NCI-H2029 (cell line): ENCODE measurements at places on chromosomes 5 and 9.

DNA sequence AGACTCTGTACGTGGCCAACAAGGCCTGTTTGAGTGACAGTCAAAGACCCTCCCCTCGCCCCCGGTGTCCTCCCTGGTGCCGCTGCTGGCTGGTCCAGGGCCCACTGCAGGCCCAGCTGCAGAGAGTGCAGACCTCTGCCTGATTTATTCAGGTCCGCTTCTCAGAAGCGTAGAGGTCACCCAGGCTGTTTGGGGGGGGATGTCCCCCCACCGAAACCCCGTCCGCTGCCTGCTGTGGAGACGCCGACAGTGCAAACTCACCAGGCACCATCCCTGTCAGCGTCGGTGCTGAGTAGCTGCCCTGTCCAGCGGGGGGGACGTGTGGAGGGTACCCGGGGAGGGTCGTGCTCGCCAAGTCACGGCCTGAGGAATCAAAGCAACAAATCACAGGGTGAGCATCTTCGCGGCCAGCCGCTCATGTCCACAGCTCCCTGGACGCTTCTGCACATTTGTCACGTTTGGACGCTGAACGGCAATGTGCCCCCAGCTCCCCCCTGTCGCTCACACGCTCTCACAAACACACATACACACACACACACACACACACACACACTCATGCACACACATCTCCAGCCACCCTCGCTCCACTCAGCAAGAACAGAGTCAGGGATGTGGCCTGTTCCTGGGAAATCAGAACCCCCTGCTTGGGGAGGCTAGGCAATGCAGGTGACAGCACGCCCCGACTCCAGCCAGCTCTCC is 152.2 kb downstream of the PAX5 start:
- no peak for DNase-seq

DNA sequence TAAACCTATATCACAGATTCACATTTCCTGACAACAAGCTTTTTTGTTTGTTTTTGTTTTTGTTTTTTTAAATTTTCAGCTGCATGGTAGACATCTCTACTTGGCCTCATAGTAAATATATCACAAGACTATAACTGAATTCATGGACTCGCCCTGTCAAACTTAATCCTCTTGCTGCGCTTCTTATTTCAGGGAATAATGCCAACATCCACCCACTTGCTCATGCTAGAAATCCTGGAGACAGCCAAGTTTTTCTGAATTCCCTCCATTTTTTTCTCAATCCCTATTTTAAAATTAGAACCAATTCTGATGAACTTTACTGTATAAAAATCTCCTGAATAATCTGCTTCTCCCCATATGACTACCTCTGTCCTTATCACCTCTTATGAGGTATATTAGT is 283.6 kb upstream of the RPS23 start:
- DNase-seq: no peak

GRCh38 chr5:76720988-76721569 is 5.2 kb downstream of the F2R start:
- DNase-seq: no peak

DNA sequence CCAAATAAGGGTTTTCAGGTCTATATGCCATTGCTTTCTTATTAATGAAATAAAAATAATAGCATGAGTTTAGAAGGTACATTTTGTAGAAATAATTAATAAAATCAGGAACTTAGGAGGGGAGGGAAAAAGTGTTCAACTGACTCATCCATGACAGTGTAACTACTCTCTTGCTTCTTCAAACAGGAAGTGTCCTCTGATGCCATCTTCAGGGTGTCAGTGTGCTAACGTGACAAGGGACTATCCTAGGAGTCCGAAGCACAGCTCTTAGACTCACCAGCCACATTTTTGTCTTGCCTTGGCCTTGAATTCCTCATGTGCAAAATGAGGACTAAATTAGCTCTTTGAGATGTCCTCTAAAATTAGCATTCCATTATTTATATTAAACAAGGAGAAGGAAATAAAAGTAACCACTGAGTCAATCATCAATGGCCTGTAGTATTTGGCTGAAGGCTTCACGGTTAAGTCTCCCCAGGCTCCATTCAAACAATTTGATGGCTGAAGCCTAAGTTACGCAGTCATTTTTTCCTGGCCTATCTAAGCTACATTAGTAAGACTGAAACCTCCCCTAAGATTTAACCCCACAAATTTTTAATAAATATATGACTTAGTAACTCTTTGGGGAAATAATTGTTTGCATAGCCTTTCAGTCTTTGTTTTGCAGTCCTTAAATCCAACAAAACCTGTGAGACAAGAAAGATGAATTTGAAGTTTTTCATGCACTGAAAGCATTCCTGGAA is 151.1 kb downstream of the ARL15 start:
- no peak for DNase-seq

GRCh38 chr9:129549139-129549538 is 71.8 kb downstream of the C9orf50 start:
- DNase-seq: no peak

- no peak for DNase-seq
These were observed 386.7 kb downstream of the NTRK2 start for GRCh38 chr9:85056203-85056572.

GRCh38 chr9:83280790-83281189 is 217.8 kb upstream of the RASEF start:
- peak; percentile 20 for DNase-seq

DNA sequence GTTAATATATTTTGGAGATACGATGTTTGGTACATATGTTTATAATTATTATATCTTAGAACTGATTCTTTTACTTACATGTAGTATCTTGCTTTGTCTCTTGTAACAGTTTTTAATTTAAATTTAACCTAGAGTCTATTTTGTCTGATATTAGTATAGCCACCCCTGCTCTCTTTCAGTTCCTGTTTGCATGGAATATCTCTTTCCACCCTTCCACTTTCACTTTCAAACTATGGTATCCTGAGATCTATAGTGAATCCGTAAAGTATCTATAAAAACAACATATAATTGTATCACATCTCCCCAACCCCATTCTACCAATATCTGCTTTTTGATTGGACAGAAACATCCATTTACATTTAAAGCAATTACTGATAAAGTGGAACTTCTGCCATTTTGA is 7.2 kb downstream of the IRGM start:
- DNase-seq: no peak

DNA sequence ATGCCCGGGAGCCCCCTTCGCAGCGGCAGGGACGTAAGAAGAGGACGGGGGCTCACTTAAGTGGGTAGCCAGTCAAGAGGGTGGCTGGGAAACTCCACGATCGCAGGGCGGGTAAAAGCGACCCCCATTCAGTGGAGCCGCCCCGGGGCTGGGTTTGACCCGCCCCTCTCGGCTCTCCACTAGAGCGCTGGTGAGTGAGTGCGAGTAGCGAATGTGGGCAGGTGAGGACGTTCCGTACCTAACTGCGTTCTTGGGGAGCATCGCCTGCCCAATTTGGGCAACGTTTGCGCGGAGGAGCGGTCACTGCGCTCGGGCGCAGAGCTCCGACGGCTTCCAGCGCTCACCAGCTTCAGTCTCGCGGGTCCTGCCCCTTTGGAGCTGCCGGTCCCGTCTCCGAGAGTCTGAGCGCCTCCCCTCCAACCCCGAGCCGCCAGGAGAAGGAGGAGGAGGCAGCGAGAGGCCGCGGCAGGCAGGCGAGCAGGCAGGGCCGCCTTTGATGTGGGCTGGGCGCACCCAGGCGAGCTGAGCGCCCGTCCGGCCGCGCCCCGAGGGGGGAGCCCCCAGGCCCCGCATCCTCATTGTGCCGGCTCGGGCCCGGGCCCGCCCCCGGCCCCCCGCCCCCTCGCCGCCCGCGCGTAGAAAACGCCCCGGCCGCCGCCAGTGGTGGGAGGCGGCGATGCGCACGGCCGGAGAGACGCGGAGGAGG is at the start of gene FGF18:
FGF18 (plus strand) TSS at position 666 of the 706 bp plus-strand sequence. CDS start 553 bp downstream, outside the sequence.
- DNase-seq: peak; percentile 15

DNA sequence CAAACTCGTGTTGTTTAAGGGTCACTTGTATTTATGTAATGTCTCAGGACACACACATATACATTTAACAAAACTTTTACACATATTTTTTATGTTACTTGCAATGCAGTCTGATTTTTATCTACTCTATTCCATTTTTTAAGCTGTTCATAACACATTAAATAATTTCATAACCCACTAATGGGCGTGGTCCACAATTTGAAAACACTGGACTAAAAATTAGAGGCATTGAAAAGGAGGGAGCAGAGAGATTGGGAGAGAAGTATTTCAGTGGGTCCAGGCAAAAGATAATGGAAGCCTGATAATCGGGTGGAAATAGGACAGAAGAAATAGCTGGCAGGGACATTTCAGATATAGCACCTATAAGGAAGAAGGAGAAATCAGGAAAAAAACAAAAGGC is 597.3 kb upstream of the CLINT1 start:
- DNase-seq: no peak

GRCh38 chr5:150305095-150305494 is 2.4 kb upstream of the ARSI start:
- no peak for DNase-seq

GRCh38 chr5:14247054-14247386 is 103.9 kb downstream of the TRIO start:
- DNase-seq: no peak

GRCh38 chr9:89412541-89412940 is 85.4 kb downstream of the SEMA4D start:
- no peak for DNase-seq

DNA sequence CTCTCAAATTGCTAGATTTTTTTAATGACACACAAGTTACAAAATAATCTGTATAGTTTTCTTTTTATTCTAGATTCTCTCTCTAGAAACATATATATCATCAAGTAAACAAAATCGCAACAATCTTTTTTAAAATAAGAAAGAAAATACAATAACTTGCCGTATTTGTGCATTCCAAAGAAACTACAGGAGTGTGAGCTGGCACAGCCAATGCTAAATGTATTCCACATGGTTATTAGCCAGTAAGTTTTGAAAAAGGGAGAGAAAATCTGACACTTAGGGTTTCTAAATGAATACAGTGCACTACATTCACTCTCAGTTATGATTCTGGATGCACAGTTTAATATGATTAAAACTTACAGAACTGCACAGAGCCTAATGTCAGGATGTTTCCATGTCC is 117.9 kb downstream of the BNC2 start:
- no peak for DNase-seq

GRCh38 chr5:115246361-115246991 is 16.2 kb downstream of the PGGT1B start:
- peak; percentile 59 for DNase-seq

GRCh38 chr5:149019679-149020078 is 43.2 kb downstream of the SH3TC2 start:
- DNase-seq: no peak

DNA sequence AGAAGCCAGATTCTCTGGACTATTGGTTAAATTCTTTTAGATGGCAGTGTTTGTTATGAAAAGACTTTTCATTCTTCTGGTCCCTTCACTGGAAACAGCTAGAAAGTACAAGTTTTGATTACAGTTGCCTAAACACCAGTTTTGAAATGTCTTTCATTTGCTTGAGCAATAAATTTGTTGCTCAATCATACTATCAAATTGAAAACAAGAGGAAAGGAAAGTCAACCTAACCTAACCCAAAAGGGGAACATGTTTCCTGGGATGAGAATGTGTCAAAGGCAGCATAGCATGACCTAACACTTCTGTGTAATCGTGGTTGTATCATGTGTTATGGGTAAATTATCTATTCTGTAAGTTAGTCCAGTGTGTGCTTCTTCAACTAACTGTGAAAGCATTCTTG is 213.2 kb downstream of the TMC1 start:
- DNase-seq: no peak

DNA sequence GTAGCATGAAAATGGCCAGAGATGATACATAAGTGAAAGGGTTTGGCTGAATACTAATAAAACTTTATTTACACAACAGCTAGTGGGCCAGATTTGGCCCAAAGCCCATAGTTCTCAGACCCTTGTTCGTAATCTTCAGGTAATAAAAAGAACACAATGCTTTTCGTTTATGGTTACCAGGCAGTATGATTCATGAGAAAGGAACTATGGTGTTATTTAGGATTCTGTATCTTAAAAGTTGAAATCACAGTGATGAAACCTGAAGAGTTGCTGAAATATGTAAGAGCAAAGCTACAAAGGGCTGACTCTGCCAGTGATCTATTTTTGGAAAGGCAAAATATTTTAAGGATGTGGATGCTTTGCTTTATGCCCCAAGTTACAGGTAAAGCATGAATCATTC is 192.7 kb downstream of the SMC2 start:
- no peak for DNase-seq

- DNase-seq: peak; percentile 68
These were observed 163.6 kb downstream of the SREK1 start for GRCh38 chr5:66307647-66308241.

DNA sequence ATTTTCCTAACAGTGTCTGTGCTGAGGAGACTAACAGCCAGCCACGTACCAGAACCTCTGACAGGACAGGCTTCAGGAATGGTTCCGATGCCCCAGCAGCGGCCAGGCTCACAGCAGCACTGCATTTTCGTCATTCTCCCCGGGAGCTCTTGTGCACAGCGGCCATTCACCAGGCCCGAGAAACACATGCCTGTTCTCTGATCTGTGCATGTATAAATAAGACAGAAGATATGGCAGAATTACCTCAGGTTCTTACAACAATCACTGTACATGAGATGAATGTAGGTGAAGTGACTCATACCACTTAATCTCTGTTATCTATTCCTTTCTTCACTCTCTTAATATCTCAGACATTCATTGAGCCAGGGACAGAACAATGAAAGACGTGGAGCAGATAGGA is 143.0 kb downstream of the FBN2 start:
- no peak for DNase-seq

GRCh38 chr9:129133082-129133481 is 21.9 kb downstream of the PTPA start:
- no peak for DNase-seq

- no peak for DNase-seq
These were observed 140.3 kb upstream of the IRX2 start for GRCh38 chr5:2891781-2892180.

GRCh38 chr5:75051217-75051751 is 1.1 kb downstream of the GCNT4 start:
- no peak for DNase-seq

GRCh38 chr9:12439267-12439666 is 253.9 kb upstream of the TYRP1 start:
- DNase-seq: no peak

- no peak for DNase-seq
These were observed 402.3 kb upstream of the SMARCA2 start for GRCh38 chr9:1612886-1613285.

DNA sequence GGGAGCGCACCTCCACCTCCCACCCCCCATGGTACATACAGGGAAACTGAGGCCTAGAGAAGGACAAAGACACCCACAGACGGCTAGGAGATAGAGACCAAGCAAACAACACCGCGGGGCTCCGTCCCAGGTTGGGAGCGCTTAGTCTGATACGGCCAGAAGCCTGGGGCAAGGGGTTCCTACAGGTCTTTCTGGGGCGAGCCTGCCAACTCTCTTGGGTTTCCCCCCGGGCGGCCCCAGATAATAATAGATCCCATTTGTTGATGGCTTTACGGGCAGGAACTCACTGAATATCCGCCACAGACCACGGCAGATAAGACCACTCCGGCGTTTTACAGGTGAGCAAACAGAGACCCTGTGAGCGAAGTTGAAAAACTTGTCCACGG is 5.0 kb upstream of the EBF1 start:
- no peak for DNase-seq

DNA sequence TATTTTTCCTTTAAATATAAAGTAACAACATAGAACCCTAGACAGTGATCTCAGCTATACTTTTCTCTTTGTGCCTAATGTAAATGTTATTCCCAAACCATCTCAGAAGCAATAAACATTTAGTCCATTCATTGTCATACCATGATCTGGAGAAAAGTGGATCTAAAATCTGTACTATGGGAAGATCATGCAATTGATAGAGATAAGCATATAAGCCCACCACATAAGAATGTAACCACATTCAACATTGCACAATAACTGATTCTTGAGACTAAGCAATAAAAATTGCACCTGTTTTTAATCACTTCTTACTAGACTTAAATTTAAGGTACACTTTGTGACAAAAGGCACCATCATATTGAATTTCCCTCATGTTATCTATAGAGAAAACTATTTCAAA is 1403.0 kb upstream of the C9orf72 start:
- DNase-seq: no peak
